Activated T-cell treated with anti-CD3 and anti-CD28 coated beads for 4 hours (primary cell): ENCODE measurements at places on chromosomes 12 and 14.

DNA sequence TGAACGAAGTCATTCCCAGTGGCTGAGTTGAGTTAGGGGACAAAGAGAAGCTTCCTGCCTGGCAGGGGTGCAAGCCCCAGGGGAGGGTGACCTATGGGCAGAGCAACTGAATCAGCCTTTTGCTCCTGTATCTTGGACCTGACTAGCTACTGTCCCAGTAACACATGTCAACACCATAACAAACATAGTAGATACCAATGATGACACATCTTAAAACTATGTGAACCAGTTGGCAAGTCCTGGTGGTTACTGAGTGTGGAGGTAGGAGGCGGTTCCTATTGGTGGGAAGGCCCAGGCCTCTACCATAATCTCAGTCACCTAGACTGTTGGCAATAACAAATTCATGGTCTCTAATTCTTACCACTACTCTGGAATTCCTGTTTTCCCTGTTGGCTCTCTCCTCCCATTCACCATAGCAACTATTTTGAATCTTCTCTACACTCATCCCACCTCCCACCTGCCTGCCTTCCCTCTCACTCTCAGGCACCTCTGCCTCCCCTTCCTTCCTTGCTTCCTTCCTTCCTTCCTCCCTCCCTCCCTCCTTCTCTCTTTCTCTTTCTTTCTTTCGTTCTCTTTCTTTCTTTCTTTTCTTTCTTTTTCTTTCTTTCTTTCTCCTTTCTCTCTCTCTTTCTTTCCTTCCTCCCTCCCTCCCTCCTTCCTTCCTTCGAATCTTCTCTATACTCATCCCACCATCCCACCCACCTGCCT is 8.1 kb upstream of the P2RX7 start:
- DNase-seq = no peak

DNA sequence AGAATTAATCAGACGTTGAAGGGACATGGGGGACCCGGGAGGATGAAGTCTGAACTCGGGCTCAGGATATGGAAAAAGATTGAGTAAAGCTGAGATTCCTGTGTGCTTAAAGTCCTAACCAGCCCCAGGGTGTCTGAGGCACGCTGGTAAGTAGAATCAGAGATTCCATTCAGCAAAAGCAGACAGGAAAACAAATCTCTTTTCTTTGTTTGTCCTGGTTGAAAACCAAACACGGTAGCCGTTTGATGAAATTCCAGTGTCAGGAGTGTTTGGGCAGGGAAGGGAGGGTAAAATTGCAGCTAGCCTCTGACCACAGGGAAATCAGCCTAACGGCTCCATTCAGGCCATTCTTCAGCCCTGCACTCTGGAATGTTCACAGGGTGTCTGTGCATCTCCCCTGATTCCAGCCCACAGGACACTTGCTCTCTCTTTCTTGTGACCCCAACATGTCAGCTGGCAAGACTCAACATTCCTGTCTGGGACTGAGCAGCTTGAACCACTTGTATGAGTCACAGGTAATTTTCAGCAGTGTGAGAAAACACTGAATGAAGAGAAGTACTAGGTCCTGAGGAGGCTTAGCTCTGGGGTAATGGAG is 31.0 kb downstream of the NINJ2 start:
- no peak for DNase-seq

GRCh38 chr12:125890971-125891370 is 825.7 kb downstream of the AACS start:
- DNase-seq = no peak

DNA sequence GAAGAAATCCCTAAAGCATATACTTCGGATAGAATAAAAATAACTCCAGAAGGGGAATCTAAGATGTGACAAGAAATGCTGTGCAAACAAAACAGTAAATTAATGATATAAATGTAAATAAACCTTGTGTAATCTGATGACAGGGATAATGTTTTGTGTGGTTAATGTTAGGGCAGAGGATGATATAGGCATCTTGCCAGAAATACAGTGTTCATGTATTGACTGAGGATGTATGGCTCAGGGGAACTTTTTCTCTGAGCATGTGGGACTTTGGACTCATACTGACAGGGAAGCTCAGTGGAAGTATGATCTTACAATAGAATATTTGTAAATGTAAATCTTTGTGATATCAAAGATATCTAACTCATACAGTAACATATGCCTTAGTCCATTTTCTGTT is 420.2 kb downstream of the TMTC2 start:
- no peak for DNase-seq

- DNase-seq = no peak
These were observed 184.7 kb downstream of the SRGAP1 start for GRCh38 chr12:64029013-64029857.

- no peak for DNase-seq
These were observed 321.2 kb downstream of the SLC16A7 start for GRCh38 chr12:59916988-59917387.

DNA sequence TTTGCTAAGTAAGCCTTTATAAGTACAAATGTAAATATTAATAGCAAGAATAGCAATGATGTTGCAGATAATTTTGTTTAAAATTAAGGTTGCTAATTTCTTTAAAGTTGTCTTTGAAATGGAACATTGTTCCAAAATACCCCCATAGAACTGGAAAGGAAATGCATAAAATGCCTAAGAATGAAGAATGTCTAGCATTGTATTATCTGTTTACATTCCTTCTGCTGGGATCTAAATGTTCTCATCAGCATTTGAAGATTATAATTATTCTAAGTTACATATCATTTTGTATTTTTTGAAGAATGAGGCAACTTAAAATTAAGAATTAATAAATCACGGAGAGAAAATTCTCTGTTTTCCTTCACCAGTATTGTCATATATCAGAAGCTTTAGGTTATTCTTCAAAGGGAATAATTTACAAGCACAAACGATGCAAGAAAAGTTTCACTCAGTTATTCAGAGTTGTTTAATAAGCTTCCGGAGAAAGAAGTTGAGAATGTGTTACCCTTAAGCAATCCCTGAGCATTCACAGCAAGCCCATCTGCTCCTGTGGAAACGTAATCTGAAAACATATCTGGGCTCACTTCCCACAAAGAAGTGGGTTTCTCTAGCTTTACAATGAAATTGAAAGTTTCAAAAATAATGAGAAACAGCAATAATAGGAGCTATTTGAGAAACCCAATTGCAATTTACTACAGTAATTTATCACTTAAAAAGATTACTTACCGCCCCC is 21.3 kb downstream of the SLC6A15 start:
- DNase-seq = no peak

GRCh38 chr14:39957987-39958386 is 525.8 kb upstream of the FBXO33 start:
- DNase-seq = no peak

DNA sequence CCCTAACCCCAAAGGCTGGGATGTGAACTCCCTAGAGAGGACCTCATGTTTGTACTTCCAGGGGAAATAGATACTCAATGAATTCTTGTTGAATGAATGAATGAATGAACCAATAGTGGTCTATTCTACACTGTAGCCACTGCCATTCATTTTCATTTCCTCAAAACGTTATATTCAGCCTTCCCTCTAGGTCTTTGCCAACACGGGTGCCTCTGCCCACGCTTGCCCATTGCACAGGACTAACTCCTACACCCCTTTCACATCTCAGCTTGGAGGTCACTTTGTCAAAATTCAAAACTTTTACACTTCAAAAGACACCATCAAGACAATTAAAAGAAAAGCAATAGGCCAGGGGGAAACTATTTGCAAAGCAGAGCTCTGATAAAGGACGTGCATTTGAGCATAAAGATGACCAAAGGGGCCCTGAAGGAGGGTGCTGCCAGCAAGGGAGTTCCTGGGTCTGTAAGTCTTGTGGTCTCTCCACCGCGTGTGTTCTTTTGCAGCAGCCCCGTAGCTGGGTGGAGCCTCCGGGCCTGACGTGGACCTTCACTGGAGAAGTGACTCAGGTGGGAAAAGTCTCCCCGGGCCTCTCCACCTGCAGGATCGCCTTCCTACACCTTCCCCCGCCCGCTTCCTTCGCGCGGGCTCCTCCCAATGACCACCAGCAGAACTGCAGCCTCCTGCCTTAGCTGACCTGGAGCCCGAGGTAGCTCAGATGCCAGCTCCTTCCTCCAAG is 31.5 kb downstream of the TMEM63C start:
- DNase-seq = peak; percentile 6

DNA sequence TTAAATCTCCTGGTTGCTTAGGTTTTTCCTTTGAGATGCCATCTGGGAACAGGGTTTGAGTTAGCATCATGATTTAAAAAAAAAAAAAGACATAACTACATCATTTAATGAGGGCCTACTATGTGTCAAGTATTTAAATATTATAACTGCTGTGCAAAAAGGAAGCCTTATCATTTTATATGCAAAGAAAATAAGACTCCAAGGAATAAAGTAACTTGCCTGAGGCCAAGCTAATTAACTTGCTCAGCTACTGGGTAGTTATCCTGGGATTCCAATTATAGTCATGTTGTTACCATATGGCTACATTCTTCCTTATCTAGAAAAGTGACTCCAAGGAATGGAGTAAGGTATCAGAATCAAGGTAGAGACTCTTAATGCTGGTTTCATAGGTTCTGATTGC is 123.5 kb downstream of the SLC41A2 start:
- DNase-seq = no peak

- DNase-seq = no peak
These were observed 66.8 kb downstream of the C14orf132 start for GRCh38 chr14:96105926-96106441.

DNA sequence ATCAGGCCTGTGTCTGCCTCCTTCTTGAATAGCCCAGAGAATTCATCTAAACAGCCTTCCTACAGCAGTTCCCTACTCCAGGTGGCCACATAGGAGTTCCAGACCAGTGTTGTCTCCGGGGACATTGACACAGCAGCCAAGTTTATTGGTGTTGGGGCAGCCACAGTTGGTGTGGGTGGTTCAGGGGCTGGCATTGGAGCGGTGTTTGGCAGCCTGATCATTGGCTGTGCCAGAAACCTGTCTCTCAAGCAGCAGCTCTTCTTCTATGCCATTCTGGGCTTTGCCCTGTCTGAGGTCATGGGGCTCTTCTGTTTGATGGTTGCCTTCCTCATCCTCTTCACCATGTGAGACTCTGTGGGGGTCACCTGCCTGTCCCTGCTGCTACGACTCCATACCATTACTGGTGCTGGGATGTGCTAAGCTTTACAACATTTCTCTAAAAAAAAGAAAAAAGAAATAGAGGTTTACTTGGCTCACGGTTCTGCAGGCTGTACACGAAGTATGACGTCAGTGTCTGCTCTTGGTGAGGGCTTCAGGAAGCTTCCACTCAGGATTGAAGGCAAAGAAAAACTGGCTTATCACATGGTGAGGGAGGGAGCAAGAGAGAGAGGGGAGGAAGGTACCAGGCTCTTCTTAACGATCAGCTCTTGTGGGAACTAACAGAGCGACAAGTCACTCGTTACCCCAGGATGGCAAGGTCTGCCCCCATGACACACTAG is 57.5 kb downstream of the CHST11 start:
- DNase-seq = no peak

DNA sequence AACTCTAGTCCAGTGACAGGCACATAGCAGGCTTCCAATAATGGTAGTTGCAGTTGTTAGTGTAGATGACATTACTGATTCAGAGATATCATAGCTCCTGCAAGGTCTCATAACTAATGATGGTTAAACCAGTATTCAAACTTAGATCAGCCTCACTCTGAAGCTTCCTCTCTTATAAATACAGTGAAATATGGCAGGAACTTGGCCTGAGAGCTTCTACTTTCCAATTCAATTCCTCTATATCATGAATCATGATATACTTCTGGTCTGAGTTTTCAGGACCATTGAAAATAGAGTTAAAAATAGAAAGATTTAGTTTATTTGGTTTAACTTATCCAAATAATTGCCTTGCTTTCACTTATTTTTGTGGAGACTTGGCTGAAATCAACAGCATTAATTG is 167.5 kb upstream of the NOVA1 start:
- no peak for DNase-seq

- no peak for DNase-seq
These were observed 46.2 kb upstream of the JDP2 start for GRCh38 chr14:75381642-75382041.

- no peak for DNase-seq
These were observed 36.4 kb upstream of the ATXN2 start for GRCh38 chr12:111635524-111635923.

GRCh38 chr12:6432991-6433390 is 11.8 kb upstream of the CD27 start:
- DNase-seq = no peak

GRCh38 chr14:33566082-33566481 is 384.8 kb downstream of the EGLN3 start:
- DNase-seq = no peak

GRCh38 chr12:4421590-4422031 is 24.0 kb downstream of the FGF6 start:
- DNase-seq = peak; percentile 7

- no peak for DNase-seq
These were observed 123.5 kb upstream of the FBXO33 start for GRCh38 chr14:39555749-39556148.

GRCh38 chr12:123344086-123344485 is 20.6 kb downstream of the SBNO1 start:
- DNase-seq = no peak

- DNase-seq = no peak
These were observed 34.8 kb upstream of the FRMD6 start for GRCh38 chr14:51616724-51617409.

GRCh38 chr14:55545779-55546178 is 34.2 kb upstream of the KTN1 start:
- no peak for DNase-seq

DNA sequence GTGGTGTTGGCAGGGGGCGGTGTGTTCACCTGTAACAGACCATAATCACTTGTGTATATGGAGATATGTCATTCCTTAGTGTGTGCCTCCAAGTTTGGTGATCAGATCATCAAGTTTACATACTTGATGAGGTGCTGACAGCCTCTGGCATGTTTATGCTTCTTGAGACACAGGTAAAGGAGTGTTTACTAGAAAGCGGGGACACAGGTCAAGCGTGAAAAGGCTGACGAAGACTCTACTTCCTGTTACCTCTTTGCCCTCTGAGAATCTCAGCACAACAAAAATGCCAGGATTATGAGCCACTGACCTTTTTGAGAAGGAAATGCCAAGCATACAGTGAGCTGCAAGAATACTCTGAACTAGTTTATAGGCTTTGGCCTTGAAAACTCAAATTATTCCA is 29.6 kb downstream of the PRDM4 start:
- no peak for DNase-seq

- no peak for DNase-seq
These were observed 302.1 kb upstream of the FBXO33 start for GRCh38 chr14:39734306-39734705.

- no peak for DNase-seq
These were observed 44.8 kb downstream of the CPSF6 start for GRCh38 chr12:69284131-69284530.
